Left ventricle myocardium inferior (tissue), 1 donor: ENCODE measurements at places on chromosomes 7 and 10. TPM values are rescaled to one million over a fixed set of nuclear protein-coding genes. Genes with fewer than 3 reads are reported as not detected.
A peak's percentile ranks its signal among the peaks of the same experiment; 100 is the strongest.

Gene KCND2
- not detected for total RNA-seq

Gene SFTPA1
- total RNA-seq: not detected

Gene LIPF
- total RNA-seq: not detected

Gene KNDC1
- 0.11 TPM for total RNA-seq

Gene VIPR2
- total RNA-seq: 17.5 TPM

Gene SLC26A3
- total RNA-seq: 0.33 TPM

Gene IFRD1
- 24.6 TPM for total RNA-seq

Gene TRPV6
- total RNA-seq: not detected

Gene PTF1A
- not detected for total RNA-seq

Gene GLI3
- 5.5 TPM for total RNA-seq

Gene HMX2
- total RNA-seq: not detected

DNA sequence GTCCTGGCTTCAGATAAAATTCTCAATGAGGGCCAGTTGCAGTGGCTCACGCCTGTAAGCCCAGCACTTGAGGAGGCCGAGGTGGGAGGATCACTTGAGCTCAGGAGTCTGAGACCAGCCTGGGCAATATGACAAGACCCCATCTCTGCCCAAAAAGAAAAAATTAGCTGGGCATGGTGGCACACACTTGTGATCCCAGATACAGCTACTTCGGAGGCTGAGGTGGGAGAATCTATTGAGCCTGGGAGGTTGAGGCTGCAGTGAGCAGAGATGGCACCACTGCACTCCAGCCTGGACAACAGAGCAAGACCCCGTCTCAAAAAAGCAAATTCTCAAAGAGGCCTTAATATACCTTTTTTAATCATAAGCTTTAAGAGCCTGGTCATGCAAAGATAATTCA, 142.9 kb downstream of the CUX1 start:
- no peak for DNase-seq

DNA sequence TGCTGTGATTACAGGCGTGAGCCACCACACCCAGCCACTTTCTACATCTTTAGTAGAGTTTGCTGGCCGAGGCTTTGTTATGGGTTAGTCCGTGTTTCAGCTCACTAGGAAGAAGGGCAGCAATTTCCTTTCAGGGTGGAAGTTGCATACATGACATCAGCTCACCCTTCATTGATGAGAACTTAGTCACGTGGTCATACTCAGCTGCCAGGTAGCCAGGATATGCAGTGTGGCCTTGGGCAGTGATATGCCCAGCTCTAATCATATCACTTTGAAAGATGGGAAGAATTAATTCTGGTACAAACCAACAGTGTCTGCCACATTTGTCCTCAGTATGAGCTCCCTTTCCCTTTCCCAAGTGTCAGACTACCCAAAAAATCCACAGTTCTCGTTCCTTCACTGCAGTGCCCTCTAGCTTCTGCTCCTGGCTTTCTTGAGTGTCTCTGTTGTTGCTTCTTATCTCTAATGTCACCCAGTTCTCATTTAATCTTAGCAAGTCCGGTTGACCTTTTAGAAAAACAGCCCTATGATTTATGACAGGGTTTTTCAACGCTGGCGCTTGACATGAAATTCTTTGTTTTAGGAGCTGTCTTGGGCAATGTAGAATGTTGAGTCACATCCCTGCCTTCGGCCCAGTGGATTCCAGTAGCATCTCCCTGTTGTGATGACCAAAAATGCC, 108.7 kb upstream of the ITGB1 start:
- no peak for DNase-seq

DNA sequence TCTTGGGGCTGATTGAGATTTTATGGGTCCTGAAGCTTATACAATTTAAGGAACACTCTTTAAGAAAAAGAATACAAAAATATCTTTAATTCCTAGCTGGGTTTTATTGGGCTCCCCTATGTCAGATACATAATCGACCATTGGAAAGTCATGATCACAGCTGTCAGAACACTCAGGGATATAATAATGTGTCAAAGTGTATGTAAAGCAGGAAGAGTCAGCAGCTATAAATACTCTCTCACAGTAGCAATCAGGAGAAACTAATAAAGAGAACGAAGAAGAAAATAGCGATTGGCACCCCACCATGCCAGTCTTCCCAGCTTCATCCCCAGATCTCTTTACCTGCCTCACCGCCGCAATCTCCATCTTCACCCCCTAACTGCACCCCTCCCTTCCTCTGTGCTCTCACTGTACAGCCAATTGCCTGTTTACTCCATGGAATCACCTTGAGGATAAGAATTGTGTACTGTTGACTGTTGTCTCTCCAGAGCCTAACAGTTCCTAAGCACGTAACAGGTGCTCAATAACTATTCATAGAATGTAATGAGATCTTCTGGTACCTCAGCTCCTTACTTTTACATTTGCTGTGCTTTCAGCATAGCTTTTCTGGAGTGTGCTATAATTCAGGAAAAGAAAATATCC, 24.0 kb upstream of the WNT8B start:
- no peak for DNase-seq

GRCh38 chr7:45177801-45178200, 20.2 kb downstream of the RAMP3 start:
- no peak for DNase-seq

DNA sequence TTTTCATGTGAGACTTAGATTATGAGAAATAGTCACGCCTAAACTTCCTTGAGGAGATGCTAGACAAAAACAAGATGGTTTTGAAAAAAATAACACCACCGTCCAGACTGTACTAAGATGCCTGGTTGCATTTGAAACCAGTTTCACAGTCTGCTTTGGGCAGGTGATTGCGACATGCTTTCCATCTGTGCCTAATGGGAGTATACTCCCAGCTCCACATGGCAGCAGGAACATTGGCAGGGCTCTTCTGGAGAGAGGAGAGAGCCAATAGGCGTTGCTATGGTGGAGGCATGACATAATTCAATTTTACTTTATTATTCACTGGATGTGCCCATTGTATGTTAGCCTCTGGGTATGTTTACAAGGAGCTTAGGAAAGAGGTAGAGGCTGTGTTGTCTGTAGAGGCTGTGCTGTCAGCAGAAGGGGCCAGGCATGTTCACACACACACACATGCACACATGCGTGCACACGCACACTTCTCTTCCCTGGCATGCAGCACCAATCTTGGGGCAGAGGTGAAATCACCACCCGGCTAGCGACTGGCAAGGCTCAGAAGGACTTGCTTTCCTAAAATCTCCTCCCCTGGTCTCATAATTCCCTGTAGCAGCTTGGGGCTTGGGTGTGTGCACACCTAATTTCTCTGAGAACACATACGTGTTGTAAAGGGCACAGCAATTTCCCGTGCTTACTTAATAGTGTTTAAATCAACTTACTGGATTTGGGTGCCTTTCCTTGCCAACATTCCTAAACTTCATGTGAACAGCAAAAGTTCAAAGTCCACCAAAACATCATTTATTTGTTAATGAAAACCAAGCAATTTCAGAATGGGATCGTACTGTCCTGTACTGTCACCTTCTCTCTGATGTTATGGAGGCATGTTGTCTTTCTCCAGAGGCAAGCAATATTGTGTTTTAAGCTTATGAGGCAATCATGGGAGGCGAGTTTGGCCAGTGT, 162.1 kb downstream of the TCF7L2 start:
- DNase-seq: no peak

GRCh38 chr7:55593515-55594318, 21.4 kb upstream of the VOPP1 start:
- DNase-seq: peak; percentile 57

GRCh38 chr7:18648849-18649758, 153.6 kb downstream of the HDAC9 start:
- no peak for DNase-seq

GRCh38 chr7:5589819-5590595, 166.4 kb upstream of the TNRC18 start:
- no peak for DNase-seq

DNA sequence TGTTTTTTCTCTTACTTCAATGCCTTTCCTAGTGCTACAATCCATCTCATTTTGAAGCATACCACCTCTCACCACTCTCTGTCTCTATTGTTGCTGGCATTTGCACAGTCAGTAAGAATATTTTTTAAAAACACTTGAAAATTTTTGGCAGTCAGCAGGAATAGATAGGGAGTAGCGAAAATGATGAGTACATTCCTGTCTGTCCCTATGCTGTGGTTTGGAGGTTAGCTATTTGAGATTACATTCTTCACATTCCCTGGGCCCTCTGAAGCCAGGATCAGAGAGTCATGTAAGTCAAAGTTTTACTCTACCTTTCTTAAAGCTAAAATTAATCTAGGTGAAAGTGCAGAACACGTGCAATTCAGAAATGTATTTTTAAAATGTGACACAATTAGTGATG, 53.0 kb upstream of the MAGI2 start:
- DNase-seq: no peak

DNA sequence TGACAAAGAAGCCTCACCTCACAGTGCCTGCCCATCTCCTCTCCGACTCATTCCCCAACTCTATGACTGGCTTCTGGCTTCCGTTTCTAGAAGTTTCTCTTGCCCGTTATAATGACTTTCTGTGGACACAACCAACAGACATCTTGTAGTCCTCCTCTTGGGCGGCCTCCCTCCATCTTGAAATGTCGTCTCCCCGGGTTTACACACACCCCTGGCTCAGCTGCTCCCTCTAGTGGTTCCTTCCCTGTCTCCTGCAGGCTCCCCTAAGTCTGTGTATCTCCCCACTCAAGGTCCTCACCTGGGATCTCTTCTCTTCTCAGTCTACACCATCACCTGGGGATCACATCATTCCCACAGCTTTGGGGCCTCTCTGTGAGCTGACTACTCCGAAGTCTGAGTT, 123.4 kb upstream of the NEBL start:
- DNase-seq: no peak

GRCh38 chr7:157670490-157671357, 333.9 kb downstream of the DNAJB6 start:
- no peak for DNase-seq

- DNase-seq: no peak
These were observed 145.3 kb downstream of the SFMBT2 start for GRCh38 chr10:7265396-7266123.

DNA sequence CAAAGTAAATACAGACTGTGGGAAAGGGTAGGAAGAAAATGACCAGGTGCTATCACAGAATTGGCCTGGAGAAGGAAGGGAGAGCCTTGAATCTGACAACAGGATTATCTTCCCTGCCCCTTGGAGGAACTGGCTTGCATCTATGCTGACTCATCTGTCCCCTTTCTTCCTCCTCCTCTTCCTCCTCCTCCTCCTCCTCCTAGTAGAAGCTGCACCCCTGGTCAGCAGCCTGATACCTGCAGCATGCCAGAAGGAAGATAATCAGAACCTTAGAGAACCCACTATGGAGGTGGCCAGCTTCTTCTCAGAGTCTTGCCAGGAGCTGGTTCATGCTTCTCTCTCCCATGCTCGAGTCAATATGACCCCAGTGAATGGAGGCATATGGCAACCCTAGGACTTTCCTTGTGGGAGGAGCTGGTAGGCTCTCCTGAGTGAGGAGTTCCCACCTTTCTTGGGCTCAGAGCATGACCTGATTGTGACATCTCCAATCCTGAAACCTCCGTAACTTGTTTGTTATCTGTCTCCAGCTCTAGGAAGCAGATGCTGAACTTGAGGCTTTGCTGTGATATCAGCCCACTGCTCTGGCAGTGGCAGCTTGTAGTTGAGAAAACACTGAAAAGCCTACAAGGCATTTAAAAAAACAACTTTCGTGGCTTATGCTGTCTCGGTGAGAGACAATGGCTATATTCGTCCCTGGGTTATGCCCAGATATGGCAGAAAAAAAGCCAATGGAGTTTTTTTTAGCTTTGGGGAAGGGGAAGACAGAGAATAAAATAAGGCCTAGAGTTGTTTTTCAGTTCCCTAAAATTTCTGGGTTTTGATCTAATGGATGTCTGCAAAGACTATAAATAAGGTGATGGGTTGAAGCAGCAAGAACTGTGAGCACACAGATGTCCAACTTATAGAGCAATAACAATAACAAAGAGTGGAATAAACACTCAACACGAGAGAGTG, 60.6 kb downstream of the CDHR3 start:
- DNase-seq: no peak

GRCh38 chr10:50293513-50294313, 42.4 kb upstream of the ASAH2 start:
- no peak for DNase-seq

DNA sequence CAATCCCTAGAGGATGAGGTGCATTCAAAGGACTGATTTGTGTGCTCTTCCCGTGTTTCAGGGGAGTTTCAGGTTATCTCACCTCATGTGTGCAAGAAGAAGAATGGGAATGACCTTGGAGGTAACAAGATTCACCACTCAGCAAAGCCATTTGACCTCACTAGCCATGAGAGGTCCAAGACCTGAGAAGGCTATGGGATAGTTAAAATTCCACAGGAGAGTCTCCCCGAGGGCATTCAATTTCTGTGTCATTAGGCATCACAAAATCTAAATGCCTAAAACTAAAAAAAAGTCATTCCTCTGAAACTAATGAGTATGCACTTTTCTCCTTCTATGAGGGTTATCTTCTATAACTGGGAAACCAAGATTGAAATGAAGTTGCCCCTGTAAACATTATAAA, 433.4 kb downstream of the KCNMA1 start:
- no peak for DNase-seq

- no peak for DNase-seq
These were observed 330.0 kb downstream of the RNLS start for GRCh38 chr10:88253128-88253527.

GRCh38 chr7:10225275-10225674, 748.4 kb upstream of the PHF14 start:
- DNase-seq: no peak

DNA sequence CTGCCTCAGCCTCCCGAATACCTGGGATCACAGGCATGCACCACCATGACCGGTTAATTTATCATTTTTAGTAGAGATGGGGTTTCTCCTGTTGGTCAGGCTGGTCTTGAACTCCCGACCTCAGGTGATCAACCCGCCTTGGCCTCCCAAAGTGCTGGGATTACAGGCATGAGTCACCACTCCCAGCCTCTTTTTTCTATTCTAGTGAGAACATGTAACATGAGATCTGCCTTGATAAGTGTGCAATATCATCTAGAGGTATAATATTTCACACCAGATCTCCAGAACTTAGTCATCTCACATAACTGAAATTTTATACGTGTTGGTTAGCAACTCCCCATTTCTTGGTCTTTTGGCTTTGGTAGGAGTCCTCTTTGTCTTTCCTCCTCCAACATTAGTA, 656.9 kb downstream of the CNTNAP2 start:
- no peak for DNase-seq

GRCh38 chr7:147829016-147829415, 761.5 kb upstream of the C7orf33 start:
- no peak for DNase-seq

GRCh38 chr10:17210361-17210760, 8.9 kb upstream of the TRDMT1 start:
- no peak for DNase-seq
